ENCODE measurements at places on chromosomes 12 and 14. TPM values are rescaled to one million over a fixed set of nuclear protein-coding genes. Genes with fewer than 3 reads are reported as not detected.

DNA sequence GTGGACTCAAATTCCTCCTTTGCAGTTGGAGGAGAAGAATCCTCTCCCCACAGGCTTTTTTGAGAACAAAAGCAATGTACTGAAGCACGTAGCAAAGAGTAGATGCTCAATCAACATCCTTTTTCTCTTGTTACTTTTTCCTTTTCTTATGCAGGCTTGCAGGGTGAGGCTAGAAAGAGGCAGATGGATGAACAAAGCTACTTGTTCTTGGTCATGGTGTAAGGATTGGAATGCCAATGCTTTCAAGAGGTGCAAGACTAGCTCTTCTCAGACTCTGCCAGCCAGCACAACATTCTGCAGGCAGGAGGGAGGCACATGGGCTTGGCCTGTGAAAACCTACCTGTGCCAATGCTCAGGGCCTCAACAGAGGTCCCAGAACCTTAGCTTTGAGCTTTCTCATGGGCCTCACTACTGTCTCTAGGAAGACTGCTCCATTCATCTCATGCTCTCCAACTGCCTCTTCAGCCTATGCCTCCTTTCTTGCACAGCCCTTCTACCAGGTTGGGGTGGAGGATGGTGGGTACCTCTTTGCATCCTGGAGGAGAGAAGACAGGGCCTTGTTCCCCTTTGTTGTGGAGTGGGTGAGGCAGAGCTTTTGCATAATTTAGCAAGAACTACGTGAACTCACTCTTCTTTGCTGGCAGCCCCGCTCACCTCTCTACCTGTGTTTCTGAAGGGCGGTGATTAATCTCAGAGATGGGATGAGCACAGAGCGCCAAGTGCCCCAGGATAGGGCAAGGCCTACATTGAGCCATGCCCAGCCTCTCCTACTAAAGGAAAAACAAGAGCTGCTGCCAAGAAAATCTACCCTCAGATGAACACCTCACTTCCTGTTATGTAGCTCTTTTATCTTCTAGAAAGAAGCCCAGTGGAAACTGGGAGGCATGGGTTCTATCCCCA lies 1119.7 kb downstream of the VRK1 start:
- H3K4me1 ChIP-seq, result no peaks in the 10 kb centered on the region
- H3K36me3 ChIP-seq, result no peaks in the 10 kb centered on the region
- no peak for DNase-seq
- H3K4me3 ChIP-seq, result no peak overlapping the region
- H3K27ac ChIP-seq, result no peak overlapping the region
- H3K27me3 ChIP-seq, result no peaks in the 10 kb centered on the region

The CFAP54 gene
- total RNA-seq, result not detected

DNA sequence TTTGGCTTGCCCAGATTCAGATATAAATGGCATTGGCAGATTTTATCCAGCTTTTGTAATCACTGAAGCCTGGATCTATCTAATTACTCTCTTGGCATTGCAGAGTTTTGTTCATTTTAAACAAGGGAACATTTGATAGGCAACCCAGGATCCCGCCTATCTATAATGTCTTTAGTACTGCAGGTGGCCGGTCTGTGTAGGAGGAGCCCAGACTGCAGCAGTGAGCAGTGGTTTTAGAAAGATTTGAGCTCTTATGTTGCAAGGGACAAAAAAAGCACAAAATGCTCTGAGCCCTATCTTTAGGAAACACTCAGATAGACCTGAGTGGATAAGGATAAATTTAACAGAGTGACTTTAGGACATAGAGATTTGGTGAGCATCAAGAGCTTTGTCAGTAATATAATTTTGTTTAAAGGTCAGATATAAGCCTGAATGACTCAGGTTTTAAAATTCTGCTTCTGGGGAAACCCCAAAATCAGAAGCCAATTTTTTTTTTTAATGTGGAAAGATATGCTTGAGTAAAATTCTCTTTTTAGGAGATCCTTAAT lies 165.5 kb downstream of the SLC5A8 start:
- H3K27me3 ChIP-seq, result no peaks in the 10 kb centered on the region
- no peak overlapping the region for H3K4me3 ChIP-seq
- no peaks in the 10 kb centered on the region for H3K4me1 ChIP-seq
- H3K36me3 ChIP-seq, result no peaks in the 10 kb centered on the region
- DNase-seq, result no peak
- H3K27ac ChIP-seq, result no peak overlapping the region

DNA sequence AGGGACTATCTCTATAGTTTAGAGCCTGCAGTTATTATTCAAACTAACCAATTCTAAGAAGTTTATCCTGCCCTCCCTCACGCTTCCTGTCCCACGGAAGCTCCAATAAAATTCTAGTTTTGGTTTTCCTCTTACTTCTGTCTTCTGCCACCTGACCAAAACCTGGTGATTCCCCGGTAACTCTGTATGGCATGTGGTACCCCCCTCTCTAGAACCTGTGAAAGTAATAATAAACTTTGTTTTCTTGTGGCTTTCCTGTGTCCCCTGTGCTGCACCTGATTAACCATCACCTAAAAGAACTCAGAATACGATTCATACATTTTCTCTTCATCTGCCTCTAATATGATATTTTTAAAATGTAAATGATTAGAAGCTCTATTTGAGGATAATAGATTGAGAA lies 379.8 kb downstream of the APAF1 start:
- H3K4me3 ChIP-seq, result no peak overlapping the region
- H3K27me3 ChIP-seq, result no peaks in the 10 kb centered on the region
- H3K4me1 ChIP-seq, result no peaks in the 10 kb centered on the region
- no peaks in the 10 kb centered on the region for H3K36me3 ChIP-seq
- no peak for DNase-seq

- DNase-seq, result no peak
- no peak overlapping the region for H3K27ac ChIP-seq
- H3K4me1 ChIP-seq, result no peaks in the 10 kb centered on the region
- no peak overlapping the region for H3K4me3 ChIP-seq
- no peaks in the 10 kb centered on the region for H3K27me3 ChIP-seq
- H3K36me3 ChIP-seq, result no peaks in the 10 kb centered on the region
Measured at GRCh38 chr14:47191700-47192099, 483.7 kb downstream of the MDGA2 start.

- no peak for DNase-seq
- H3K27me3 ChIP-seq, result no peaks in the 10 kb centered on the region
- no peak overlapping the region for H3K4me3 ChIP-seq
- H3K27ac ChIP-seq, result peak overlapping the region; percentile 83
Measured at GRCh38 chr12:3098436-3098835, 21.3 kb downstream of the TSPAN9 start.

GRCh38 chr12:54583726-54584125 lies 4.7 kb downstream of the PPP1R1A start:
- peaks cover 14% of the 10 kb centered on the region for H3K4me1 ChIP-seq
- no peak overlapping the region for H3K27ac ChIP-seq
- no peaks in the 10 kb centered on the region for H3K36me3 ChIP-seq
- H3K4me3 ChIP-seq, result no peak overlapping the region
- no peak for DNase-seq

The CCDC175 gene
- not detected for total RNA-seq

- no peak overlapping the region for H3K4me3 ChIP-seq
- H3K27me3 ChIP-seq, result no peaks in the 10 kb centered on the region
- H3K36me3 ChIP-seq, result peaks cover 85% of the 10 kb centered on the region
- no peak for DNase-seq
Measured at GRCh38 chr14:102965971-102966655, 43.6 kb downstream of the AMN start.

- H3K4me3 ChIP-seq, result no peak overlapping the region
- peaks cover 56% of the 10 kb centered on the region for H3K4me1 ChIP-seq
- H3K27ac ChIP-seq, result peak overlapping the region; percentile 61
- DNase-seq, result no peak
Measured at GRCh38 chr14:73739899-73740617, 25.9 kb upstream of the PNMA1 start.

The AQP2 gene
- total RNA-seq, result not detected

- H3K27me3 ChIP-seq, result no peaks in the 10 kb centered on the region
- H3K4me1 ChIP-seq, result peaks cover 12% of the 10 kb centered on the region
- H3K4me3 ChIP-seq, result no peak overlapping the region
- no peak for DNase-seq
Measured at GRCh38 chr12:98221243-98221808, 294.1 kb upstream of the TMPO start.

Measured in HepG2 (cell line).